ENCODE measurements at places on chromosomes 5 and 9.

DNA sequence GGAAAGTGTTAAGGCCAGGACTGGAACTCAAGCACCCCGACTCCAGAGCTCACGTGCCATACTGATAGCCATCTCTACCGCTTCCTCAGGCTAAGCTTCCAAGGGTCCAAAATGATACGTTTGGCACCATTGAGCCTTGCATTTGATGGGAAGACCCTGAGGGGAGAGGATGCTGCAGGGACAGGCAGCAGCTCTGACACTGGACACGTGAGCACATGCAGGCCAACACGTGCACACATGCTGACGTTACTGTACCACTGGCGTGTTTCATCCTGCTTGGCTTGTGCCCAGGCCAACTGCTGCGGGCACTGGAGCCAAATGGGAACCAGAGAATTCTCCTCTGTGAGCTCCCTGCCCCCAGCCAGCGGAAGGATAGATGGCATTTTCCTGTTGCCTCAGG, 5.2 kb downstream of the FAT2 start:
- DNase-seq, result no peak

DNA sequence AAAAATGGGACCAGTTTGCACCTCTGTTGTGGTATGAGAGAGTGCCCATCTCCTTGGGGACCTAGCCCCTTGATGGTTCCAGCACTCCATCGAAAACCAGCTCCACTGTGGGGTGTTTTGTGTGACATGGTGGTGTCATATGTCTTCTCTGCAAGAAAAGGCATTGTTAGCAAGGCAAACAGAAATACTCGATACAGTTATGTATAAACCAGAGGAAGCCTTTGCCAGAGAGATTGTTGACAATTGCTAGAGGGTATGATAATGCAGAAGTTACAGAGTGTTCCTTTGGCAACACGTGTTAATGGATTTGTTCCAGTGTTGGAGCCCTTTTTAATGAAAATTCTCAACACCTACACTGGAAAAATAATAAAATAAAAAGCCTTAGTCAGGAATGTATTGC, 270.4 kb upstream of the DMRT1 start:
- DNase-seq, result no peak

DNA sequence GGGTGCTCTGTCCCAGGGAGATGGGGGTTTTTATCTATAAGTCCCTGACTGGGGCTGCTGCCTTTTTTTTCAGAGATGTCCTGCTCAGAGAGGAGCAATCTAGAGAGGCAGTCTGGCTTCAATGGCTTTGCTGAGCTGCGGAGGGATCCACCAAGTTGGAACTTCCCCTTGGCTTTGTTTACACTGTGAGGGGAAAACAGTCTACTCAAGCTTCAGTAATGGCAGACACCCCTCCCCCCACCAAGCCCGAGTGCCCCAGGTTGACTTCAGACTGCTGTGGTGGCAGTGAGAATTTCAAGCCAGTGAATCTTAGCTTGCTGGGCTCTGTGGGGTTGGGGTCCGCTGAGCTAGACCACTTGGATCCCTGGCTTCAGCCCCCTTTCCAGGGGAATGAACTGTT, 375.8 kb downstream of the RAB3C start:
- DNase-seq, result no peak

GRCh38 chr5:154830596-154830995, 19.8 kb downstream of the FAXDC2 start:
- DNase-seq, result no peak

- DNase-seq, result no peak
Measured at GRCh38 chr9:73118286-73118685, 33.4 kb upstream of the ANXA1 start.

GRCh38 chr5:167653645-167654106, 637.8 kb upstream of the WWC1 start:
- DNase-seq, result no peak

GRCh38 chr9:71115448-71115975, 5.9 kb downstream of the TRPM3 start:
- no peak for DNase-seq

GRCh38 chr5:172797771-172798191, 26.8 kb upstream of the DUSP1 start:
- DNase-seq, result no peak

DNA sequence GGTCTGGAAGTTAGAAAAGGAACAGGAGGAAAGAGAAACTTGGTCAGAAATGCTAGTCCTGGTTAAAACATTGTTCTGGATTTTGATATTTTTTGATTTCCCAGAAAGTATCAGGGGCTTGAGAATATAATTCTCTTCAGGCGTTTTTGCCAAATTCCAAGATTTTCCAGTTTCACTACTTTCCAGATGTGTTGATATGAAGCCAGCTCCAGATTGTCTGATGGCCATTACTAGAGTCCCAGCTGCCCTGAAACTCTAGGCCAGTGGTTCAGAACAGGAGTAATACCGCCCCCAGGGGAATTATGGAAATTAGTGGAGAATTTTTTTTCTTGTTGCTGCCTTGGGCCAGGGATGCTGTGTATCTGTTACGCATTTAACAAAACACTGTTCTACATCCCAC, 88.6 kb downstream of the KCNN2 start:
- no peak for DNase-seq

DNA sequence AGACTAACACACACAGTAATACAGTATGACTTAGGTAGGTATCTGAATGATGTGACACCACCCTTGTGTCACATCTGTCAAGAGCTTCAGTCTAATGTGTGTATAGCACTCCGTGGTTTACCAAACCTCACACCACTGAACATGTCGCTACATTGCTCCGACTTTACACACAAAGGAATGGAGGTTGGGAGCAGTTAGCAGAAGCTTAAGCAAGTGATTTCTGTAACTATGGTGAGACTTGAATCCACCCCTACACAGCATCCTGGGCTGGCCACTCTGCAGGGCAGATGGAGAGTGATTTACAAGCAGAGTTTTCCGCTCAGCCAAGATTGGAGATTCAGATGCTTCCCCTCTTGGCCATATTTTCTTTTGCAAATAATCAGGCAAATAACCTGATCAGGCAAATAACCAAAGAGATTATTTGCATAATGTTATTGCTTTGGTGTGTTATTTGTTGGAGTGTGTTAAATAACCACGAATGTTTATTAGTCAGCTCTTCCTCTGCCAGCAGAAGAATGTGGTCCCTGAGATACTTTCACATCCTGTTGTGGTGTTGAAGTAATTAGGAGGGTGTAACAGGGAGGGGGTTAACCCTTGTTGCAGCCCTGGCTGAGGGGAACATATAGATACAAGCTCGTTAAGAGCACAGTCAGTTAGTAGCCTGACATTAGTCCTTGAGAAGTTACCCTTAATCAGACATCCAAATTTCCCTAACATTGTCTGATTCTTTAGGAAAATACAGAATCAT, 92.8 kb downstream of the SNX18 start:
- DNase-seq, result no peak

DNA sequence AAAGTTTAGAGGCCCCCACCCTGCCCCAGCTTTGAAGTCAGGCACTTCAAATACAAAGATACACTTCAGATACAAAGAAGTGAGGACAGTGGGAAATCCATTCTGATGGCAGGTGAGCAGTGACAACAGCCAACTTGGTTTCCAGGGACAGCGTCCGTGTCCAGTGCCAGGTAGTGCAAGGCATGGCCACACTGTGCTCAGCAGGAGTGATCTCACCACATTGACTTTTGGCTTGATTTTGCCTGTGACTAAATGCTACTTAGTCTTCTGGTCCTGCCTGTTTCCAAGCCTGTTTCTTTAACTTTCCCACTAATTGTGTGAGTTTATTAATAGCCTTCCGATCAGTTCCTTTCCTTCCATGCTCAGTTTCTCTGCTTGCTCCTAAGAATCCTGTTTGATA, 72.6 kb upstream of the PALM2AKAP2 start:
- DNase-seq, result no peak

- no peak for DNase-seq
Measured at GRCh38 chr5:73254642-73255041, 81.6 kb downstream of the TMEM174 start.

GRCh38 chr5:17215361-17215760, 2.1 kb upstream of the BASP1 start:
- DNase-seq, result no peak

GRCh38 chr9:137486141-137486490, 27.0 kb upstream of the NSMF start:
- no peak for DNase-seq

GRCh38 chr9:69186841-69187611, 12.9 kb downstream of the TJP2 start:
- no peak for DNase-seq

GRCh38 chr5:179603308-179603707, 20.2 kb downstream of the HNRNPH1 start:
- DNase-seq, result no peak

DNA sequence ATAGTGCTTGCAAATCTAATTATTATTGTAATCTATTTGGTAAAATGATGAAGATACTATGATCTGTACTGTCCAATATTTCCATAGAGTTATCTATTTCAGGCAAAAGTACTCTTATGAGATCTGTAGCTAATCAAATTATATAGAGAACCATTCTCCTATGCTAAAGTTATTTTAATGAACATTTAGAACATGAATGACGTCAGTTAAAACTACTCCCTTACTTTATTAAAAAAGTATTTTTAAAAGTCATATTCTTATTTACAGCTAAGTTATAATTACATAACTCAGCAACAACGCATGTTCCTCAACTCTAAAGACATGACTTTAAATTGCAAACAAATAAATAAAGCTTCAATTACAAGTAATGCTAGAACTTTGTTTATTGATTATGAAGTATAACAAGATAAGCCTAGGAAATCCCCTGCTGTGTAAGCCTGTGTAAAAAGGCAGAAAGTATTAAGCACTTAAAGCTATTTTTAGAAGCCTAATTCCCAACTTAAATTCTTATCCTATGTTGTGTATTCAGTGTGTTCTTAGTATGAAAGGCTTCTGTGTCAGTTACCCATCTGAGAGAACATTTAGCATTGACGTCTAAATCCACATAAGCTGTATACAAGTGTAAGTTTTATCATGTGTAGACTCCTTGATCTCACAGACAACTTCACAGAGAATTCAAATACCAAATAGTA, 285.7 kb downstream of the HCN1 start:
- no peak for DNase-seq

DNA sequence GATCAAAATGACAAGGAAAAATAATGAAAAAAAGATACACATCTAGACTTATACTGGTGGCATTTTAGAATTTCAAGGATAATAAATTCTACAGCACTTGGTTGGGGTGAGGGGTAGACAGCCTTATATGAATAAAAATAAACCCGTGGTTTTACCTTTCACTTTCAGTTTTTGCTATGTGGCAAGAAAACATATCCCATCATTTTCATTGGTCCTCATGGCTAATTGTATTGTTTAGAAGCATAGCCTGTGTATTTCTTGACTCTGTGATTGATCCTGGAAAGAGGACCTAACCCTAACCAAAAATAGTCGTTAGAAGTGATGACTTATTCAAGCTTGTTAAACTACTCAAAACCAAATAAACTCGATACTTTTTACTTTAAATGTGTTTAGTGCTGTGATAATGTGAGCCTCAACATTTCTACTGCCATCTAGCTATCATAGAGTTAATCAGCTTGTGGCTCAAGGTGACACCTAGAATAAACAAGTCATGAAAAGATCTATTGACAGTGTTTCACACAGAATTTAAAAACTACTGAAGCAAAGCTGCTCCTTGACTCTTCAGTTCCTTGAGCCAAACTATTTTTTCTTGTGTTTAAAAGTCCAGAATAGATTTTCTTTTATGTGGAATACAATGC, 153.3 kb upstream of the IZUMO3 start:
- DNase-seq, result no peak

GRCh38 chr9:136407911-136408310, 2.5 kb downstream of the ENTR1 start:
- DNase-seq, result no peak

DNA sequence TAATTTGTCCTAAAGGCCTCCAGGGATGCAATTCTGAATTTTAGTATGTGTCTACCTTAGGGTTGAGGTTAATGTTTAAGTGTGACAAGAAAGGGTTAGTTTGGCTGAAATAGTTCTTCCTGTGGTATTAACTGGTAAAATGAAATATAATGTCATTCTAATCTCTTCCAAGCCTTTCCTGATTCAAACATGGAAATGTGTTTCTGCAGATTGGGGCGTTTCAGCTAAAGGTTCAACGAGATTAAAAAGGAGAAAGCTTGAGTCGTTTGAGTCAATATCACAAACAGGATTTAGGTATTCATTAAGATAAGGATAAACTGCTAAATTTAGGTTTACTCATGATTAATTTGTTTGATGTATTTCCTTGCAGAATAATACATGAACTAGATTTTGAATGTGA, 34.4 kb upstream of the ALDOB start:
- no peak for DNase-seq

DNA sequence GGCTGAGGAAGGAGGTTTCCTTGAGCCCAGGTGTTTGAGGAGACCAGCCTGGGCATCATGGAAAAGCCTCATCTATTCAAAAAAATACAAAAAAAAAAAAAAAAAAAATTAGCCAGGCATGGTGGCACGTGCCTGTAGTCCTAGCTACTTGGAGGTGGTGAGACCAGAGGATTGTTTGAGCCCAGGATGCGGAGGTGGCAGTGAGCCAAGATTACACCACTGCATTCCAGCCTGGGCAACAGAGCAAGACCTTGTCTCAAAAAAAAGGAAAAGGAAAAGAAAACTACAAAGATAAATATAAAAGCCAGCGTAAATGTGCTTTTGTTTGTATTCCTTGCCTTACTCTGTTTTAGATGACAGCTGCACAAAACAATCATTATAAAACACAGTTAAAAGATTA, 2249.2 kb upstream of the C9orf72 start:
- no peak for DNase-seq

GRCh38 chr5:97002983-97003382, 67.1 kb downstream of the LNPEP start:
- DNase-seq, result no peak

GRCh38 chr5:176748073-176748966, 62.0 kb upstream of the UNC5A start:
- DNase-seq, result peak; percentile 9

GRCh38 chr5:104764197-104764596, 1201.6 kb upstream of the NUDT12 start:
- no peak for DNase-seq

DNA sequence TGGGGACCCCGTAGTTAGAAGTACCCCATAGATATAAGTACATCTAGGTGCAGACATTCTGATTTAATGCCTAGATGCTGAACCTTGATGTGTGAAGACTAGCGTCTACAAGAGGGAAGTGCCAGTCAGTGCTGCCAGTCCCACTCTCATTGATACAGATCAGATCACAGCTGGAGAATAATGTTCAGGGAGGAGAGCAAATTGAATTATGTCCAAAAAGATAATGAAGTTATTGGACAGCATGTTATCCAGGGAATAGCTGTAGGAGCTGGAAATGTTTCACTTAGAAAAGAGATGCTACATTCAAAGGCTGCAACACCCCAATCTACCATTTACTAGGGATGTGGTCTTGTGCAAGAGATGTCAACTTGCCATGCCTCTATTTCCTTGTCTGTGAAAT, 15.9 kb upstream of the RNF183 start:
- DNase-seq, result no peak

DNA sequence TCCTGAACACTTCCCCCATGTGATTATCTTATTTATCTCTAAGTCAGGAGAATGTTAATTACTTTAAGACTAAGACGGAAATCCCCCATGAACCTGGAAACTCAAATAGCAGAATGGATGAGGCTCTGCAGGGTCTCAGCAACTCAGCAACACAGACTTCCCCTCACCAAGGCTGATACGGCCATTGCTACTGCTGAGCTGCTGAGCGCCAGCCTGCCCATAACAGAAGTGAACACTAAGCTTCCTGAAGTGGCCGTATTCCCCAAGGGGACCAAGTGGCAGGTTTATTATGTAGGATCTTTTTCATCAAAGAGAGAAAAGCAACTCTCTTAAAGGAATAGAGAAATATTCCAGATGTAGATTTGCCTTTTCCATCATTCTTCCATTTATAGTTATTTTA, 311.1 kb downstream of the RFX3 start:
- DNase-seq, result no peak
